ENCODE measurements at places on chromosomes 7 and 10.

- DNase-seq = no peak
Observed at GRCh38 chr7:131097662-131098376, 229.9 kb upstream of the MKLN1 start.

- no peak for DNase-seq
Observed at GRCh38 chr10:84179059-84179710, 5.6 kb downstream of the GPR15LG start.

DNA sequence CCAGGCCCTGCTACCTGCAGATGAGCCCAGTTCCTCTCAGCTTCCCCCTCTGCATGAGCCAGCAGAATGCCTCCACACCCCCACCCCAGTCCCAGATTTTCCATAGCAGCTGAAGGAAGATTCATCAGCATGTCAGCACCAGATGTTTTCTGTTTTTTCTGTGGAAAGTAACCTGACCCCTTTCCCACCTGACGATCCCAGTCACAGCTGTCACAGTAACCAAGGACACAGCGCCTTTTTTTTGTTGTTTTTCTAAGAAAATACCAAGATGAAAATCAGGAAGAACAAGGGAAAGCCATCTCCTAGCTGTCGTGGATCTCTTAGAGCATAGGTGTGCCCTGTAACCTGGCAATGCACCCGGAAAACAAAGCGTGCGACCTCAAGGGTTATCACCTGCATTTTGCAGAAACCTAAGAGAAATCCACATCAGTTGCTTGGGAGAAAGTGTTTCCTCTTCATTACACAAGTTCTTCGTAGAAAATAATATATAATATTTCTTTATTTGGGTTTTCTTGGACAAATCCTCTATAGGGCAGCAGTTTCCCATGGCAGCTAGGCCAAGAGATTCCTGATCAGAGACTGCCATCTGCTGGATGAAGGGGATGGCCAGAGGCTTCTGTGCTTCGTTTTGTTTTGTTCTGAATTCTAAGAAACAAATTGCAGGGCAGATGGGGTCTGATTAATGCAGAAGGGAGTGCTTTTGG, 401.9 kb downstream of the TNS3 start:
- peak; percentile 15 for DNase-seq

- DNase-seq = no peak
Observed at GRCh38 chr7:130632111-130632510, 36.4 kb downstream of the COPG2 start.

- DNase-seq = no peak
Observed at GRCh38 chr7:132519936-132520335, 56.3 kb downstream of the PLXNA4 start.

DNA sequence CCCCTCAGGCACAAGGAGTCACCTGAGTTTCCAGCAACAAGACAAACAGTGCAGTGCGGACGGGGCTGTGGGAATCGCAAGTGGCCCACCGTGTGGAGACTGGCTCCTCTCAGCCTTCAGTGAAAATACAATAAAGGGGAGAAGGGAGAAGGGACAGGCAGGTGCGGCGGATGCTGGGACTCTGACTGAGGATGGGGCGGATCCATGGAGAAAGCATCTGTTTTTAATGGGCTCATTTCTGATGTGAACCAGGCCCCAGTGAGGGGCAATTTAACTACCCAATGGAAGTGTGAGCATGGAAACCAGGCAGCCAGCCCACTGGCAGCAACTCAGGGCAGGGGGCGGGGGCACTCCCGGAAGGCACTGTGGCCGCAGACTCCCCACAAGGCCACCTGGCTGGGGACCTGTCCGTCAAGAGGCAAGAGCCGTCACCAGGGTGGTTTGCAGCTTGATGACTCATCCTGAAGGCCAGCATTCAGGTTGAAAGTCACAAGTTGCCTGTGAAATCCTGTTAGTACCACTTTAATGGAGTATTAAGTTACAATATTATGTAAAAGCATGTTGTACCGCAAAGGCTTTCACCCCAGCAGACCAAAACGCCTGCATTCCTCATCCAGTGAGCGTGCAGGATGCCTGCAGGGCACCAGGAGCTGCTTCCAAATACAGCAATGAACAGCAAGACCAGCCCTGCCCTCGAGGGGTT, 476.4 kb downstream of the PTPRN2 start:
- no peak for DNase-seq

DNA sequence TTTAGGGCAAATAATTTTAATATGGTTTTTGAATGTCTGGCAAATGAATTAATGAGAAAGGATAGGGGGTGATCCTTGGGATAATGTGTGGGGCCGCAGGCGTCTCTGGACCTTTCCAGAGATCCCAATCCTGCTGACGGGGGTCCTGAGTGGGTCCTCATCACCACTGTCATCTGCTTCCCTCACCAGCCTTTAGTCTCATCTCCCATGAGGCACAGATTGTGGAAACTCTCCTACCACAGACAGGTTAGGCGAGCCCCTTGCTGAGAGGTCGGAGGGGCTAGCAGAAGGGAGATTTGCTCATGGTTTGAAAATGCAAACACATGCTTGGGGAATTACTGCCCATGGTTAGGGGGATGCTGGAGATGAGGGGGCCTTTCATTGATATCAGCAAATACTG, 484.6 kb downstream of the RPS24 start:
- no peak for DNase-seq

DNA sequence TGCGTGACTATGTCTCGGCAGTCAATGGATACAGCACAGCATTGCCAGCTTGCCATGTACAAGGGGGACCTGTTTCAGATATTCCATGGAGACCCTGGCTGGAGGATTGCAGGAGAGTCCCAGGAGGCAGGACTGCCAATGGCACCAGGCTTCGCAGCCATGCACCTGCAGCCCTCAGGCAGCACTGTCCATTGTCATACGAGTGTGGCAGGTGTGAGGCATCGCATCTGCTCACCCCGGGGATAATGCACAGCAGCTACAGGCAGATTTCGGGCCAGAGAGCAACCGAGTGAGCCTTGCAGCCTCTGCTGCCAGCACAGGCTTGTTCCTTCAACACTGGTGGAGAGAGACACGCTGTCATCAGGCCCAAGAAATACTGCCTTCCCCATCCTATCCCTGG, 415.1 kb downstream of the PAXIP1 start:
- no peak for DNase-seq

DNA sequence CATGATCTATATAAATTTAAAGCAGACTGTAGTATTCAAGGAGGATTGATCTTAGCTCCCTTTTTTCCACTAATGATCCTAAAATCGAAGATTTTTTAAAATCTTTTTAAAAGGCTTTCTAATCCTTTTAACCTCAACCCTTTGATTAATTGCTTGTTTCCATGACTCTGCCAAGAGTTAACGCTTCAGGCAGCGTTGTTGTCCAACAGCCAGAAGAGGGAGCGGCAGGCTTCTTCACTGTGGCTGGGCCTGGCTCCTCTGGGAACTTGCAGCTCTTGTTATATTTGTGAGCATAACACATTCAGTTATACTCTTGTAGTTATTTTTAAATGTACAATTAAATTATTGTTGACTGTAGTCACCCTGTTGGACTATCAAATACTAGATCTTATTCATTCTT, 26.3 kb downstream of the CRCP start:
- no peak for DNase-seq

DNA sequence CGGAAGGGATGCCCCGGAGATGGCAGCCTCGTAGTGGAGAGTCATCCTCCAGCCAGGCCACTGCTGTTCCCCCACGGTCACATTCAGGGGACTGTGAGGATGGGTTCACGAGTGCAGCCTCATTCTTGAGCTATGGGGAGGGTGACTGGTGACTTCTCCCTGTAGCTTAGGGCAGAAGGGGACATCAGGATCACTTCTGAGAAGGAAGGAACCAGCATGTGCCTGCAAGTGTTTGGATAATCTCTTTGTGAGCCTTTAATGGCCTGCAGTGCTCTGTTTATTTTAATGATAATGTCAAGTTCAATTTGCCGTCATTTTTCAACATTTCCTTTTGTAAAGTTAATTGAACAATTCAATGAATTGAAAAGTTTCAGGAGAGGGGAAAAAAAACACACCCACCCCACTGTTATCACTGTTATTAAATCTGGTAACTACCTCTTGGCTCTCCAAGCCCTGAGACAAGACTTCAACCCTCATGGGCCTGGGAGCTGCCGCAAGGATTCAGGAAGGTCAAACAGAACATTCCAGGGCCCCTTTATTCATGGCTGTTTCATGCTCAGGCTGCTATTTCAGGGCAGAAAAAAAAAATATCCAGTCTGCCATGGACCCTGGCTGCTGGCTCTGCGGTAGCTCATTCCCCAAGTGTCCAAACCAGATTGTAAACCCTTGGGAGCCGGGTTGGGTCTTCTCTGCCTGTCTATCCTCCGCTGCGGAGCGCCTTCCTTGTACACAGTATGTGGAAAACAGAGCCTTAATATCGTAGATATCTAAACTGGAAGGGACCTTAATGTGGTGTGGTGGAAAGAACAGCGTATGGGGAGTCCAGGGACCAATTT, 100.4 kb downstream of the CDH23 start:
- DNase-seq = no peak

DNA sequence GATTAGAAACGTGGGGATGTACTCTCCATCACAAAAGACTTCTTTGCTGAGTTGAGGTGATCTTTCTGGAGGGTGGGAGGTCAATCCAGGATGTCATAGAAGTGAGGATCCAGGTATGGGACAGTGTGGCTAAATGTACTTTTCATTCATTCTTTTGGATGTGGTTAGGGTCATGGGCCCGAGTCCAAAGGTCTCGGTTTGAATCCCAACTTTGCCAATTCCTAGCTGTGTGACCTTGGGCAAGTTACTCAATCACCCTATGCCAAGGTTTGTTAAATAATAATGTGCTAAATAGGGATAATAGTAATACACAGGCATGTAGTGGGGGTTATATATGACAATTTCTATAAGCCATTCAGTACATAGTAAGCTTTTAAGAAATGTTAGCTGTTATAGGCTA, 91.4 kb downstream of the SAMD9 start:
- DNase-seq = no peak
